ENCODE measurements at places on chromosomes 2 and 18.
A peak's percentile ranks its signal among the peaks of the same experiment; 100 is the strongest.

GRCh38 chr2:222264791-222265320 is 33.9 kb downstream of the PAX3 start:
- no peak for DNase-seq

DNA sequence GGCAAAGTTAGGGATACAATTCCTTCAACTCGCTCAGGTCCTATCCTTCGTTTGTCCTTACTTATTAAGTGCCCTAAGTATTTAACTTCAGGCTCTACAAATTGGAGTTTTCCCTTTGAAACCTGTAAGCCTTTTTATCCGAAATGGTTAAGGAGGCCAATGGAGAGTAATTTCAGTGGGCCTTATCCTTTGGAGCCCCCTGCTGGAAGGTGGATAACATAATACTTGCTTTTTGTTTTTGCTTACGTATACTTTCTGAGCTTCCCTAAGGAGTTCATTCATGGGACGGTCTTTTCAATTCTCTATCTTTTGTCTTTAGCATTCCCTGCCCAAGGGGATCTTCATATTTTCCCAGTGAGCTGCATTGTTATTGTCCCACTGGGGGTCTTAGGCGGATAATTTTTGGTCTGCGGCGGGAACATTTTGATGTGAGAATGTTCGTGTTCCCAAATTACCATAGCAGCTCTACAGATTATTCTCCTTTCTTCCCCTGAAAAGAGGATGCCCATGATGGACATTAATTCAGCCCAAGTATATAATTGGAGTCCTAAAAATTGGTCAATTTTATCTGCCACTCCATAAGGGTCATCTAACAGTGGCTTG is 34.4 kb upstream of the TRAPPC8 start:
- DNase-seq, result peak; percentile 18

DNA sequence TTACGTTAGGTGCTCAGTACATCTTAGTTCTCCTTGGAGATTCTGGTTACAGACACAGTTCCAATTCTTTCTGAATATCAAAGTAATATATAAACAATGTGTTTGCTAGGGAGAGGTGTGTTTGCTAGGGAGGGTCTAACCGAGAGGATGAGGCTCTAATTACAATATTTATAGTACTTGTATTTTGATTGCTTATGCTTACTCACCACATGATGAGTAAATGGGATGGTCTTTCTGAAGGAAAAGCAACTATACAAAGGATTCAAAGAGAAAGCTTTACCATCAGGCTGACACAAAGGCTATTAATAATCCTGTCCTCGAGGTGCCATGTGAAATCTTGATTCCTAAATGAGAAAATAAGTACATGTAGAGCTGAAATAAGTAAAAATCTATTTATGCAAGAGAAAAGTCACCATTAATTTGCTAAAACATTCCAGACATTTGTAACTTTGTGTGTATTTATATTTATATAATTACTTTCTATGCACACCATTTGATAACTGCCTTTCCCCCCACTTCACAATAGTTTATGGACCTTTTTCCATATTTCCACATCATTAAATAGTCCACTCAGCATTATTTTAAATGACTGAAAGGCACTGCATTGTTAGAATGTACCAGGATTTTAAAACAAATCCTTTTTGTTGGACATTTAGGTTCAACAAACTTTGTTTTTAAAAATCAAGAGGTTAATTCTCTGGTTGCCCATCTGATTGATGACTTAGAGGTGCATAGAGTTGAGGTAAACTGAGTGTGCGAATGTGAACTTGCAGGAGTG is 94.5 kb upstream of the FN1 start:
- DNase-seq, result no peak

DNA sequence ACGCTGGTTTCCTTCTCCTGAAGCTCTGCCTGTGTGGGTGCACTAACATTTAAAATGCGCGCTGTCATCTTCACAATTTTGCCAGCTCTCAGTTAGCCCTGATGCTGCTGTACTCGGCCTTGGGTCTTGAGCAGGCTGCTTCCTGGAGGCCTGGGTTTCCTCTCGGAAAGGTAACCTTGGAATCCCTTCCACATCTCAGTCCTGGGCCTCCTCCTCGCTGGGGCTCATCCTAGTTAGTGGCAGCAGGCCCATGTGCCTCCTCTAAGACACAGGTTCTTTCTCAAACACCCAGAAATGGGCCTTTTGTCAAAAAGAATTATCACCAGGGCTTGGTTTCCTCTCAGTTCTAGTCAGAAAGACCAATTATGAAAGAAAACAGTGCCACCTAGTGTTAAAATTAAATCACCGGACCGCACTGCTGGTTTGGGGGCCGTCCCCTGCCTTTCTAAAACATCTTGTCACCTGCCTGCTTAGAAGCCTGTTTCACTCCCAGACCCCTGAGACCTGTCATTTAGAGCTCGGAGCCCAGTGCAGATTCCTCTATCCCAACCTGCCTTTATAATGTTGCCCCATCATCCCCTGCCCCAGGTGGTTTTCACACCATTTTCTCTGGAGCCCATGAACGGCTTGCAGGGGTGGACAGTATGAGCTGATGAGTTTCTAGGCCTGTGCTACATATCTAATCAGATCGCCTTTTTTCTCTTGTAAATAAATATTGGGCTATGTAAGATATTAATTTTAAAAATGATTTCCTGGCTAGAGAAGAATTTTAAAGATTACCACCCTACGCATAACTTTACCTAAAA is 42.4 kb downstream of the HK2 start:
- no peak for DNase-seq

DNA sequence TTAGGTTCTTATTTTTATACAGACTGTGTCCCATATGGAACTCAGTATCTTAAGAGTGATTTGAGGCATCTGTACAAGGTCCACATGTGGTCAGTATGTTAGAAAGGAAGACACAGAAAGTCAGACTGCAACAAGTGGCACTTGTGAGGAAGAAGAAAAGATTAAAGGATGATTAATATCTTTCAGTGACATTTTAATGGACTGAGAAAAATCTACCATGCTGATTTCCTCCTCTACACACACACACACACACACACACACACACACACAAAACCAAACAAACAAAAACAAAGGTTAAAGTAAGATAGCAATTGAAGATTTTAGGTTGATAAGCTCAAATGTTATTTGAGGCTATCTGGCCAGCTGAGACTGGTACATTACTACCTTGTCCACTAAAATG is 94.5 kb upstream of the CHRNA1 start:
- DNase-seq, result no peak

- no peak for DNase-seq
These were observed 377.0 kb downstream of the DCC start for GRCh38 chr18:52716973-52717372.

All from glutamatergic neuron (in vitro differentiated cells).